ENCODE measurements at places on chromosomes 13 and 19. TPM values are rescaled to one million over a fixed set of nuclear protein-coding genes. Genes with fewer than 3 reads are reported as not detected.

CBARP gene
- 6.8 TPM for total RNA-seq

ADAT3 gene
- total RNA-seq, result 5.7 TPM

ZNF90 gene
- 0.88 TPM for total RNA-seq

ZNF677 gene
- 26.7 TPM for total RNA-seq

ZNF541 gene
- not detected for total RNA-seq

ZNF570 gene
- 6.3 TPM for total RNA-seq

GPR4 gene
- under 0.01 TPM for total RNA-seq

EDNRB gene
- total RNA-seq, result 12.5 TPM

ADM5 gene
- 1.1 TPM for total RNA-seq

MATK gene
- not detected for total RNA-seq

ZNF552 gene
- 6.6 TPM for total RNA-seq

ADAMTSL5 gene
- total RNA-seq, result 6.3 TPM

CBLC gene
- 0.57 TPM for total RNA-seq

C19orf73 gene
- total RNA-seq, result 0.66 TPM

ZNF439 gene
- 4.0 TPM for total RNA-seq

CCDC169 gene
- 1.3 TPM for total RNA-seq

FLT3LG gene
- total RNA-seq, result 4.8 TPM

IRGQ gene
- total RNA-seq, result 38.9 TPM

SSC5D gene
- 24.2 TPM for total RNA-seq

C13orf42 gene
- total RNA-seq, result not detected

CEACAM7 gene
- total RNA-seq, result not detected

LILRA2 gene
- total RNA-seq, result not detected

REEP6 gene
- 1.1 TPM for total RNA-seq
